ENCODE measurements at places on chromosomes 11 and 22.

DNA sequence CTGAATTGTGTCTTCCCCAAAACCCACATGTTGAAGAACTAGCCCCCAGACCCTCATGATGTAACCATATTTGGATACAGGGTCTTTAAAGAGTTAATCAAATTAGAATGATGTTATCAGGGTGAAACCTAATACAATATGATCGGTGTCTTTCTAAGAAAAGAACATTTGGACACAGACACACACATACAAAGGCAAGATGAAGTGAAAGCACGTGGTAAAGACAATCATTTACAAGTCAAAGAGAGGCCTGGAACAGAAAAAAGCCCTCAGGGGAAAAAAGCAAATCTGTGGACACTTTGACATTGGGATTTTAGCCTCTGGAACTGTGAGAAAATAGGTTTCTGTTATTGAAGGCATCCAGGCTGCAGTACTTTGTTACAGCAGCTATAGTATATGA lies 733.4 kb downstream of the JRKL start:
- DNase-seq, result no peak

- no peak for DNase-seq
Measured at GRCh38 chr11:10524471-10524870, 16.5 kb downstream of the RNF141 start.

DNA sequence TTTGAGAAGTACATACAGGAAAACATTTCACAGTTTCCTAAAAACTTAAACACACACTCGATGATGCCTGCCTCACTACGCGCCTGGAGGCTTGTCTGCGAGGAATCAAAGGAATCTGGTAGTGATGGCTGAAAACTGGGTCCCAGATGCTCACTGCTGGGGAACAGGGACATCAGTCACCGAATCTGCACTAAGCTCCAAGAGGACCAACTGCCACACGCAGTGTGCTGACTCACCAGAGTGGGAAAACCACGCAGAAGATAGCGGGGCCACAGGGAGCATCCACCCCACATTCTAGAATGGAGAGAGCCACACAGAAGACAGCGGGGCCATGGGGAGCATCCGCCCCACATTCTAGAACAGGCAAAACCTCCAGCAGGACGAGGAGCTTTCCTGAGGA lies 24.3 kb upstream of the MOB2 start:
- no peak for DNase-seq

- DNase-seq, result peak; percentile 57
Measured at GRCh38 chr22:21642584-21643448, 714 bp downstream of the SDF2L1 start.

DNA sequence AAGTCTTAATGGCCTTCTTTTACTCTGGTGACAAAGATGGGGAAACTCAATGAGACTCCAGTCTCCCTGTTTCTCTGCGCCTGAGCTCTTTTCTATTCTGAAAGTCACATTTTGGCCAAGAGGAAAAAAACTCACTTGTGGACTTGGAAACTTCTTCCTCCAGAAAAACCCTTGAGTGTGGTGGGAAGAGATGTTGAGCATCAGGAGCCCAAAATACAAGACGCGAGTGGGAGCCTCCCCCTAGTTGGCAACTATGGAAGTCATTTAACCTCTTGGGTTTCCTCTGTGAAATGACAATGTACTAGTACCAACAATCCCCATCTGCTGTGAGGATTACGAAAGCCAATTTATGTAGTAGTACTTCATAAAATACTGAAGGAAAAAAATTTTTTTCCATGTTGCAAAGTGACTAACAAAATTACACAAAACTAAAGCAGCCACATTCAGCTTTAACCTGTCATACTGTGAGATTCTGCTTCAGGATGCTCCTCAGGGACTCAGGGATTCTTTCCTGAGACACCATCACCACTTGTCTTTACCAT lies 524 bp upstream of the SLC25A17 start:
- DNase-seq, result no peak

DNA sequence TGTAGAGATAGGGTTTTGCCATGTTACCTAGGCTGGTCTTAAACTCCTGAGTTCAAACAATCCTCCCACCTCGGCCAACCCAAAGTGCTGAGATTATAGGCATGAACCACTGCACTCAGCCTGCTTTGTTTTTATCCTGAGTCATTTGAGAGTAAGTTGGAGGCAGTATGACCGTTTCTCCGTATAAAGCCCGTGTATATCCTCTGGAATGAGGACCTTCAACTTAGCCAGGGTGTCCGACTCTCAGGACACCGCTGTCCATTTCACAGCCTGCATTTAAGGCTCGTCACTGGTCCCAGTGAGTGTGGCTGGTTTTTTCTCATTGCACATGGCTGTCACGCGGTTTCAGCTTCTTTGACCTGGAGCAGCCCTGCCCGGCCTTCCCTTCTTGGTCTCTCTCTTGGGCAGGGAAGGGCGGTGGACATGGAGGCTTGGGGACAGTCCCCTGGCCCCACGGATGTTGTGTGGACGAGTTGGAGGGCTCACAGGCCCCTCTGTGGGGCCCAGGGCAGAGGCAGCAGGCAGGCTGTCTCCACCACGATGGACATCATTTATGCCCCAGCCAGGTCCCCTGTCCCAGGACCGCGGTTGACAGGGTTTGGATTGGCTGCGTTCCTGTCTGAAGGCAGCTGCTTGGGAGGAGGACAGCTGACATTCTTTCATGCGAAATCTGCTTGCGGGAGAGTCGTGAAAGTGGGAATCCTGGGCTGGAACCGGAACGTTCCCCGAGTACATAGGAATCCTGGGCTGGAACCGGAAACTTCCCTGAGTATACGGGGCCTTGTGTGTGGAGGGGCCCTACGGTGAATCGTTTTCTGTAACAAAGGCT lies 93.3 kb downstream of the KCNQ1 start:
- DNase-seq, result no peak

Measured in CD4-positive, alpha-beta T cell treated with Interleukin-15 for 1 hour (primary cell).